ENCODE measurements at places on chromosomes 7 and 10.

GRCh38 chr7:47669178-47669891 is 87.4 kb upstream of the TNS3 start:
- no peak for DNase-seq

DNA sequence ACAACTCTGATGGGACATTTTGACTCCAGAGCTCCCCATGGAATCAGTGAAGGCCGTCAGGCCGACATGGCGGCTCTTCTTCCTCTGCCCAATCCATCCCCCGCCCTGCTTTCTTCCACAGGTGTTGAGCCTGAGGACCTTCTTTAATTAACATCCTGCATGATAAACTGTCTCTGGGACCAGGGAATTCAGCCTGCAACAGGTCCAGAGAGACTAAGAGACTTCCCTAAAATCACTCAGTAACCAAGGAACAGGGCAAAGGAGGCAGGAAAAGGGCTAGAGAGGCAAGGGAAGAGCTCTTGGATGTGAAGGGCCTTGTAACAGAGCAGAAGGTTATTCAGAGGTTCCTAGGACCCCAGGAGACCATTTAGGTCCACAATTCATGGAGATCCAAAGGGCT is 6.0 kb upstream of the PDLIM1 start:
- DNase-seq = no peak

DNA sequence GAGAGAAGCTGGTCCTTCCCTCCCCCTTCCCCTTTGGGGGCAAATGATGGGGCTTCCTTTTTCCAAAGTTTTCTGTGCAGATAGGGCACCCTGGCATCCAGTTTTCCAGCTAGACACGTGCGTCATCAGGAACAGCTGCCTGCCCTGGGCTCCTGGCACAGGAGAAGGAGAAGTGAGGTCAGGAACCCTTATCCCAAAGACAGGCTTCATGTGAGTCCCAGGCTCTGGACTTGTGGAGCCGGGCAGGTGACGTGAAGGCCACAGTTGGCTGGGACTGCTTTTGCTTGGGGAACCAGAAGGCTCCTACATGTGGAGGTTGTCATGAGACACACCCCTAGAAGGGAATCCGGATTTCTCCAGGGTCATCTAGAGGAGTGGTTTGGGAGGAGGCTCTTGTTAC is 66.5 kb downstream of the RBM20 start:
- DNase-seq = no peak

DNA sequence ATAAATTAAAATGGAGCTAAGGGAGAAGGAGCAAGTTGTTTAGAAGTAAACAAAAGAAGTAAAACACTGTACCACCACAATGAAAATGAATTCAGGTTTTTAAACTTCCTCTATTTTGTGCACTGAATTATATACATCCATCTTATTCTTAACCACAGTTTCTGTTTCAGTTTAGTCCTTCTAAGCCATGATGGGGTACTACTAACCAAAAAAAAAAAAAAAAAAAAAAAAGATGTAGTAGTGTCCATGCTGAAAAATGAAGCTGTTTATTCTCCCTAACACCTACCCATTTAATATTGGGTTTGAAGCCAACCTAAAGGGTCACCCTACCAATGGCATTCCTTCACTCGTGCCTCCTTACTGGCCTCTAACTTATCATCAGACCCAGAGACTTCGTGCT is 3.4 kb upstream of the BMPR1A start:
- DNase-seq = no peak

DNA sequence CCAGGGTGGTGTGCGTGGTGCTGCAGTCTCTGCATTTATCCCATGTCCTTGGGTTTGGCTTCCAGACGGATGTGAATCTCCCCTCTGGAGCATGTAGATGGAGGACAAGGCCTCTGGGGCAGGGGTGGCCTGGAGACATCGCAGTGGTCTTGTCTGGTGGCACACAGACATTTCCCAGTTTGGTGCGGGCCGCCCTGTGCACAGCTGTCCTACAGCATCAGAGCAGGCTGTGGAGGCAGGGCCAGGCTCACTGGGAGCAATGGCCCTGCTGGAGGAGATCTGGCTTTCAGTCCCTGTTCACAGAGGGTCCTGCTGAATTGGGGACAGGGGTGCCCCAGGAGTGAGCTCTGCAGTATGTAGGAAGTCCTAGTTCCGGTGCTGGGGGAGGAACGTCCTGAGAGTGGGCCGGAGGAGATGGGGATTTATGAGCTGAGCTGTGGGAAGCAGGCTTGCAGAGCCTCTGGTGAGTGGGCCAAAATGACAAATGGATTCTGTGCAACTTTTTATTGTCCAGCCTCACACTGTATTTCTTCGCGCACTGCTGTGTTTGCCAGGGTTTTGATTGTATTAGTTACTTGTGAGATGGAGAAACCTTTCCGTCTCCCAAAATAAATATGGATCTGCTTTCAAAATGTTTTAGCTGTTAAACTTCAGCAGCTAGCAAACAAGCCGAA is 40.3 kb downstream of the MGMT start:
- no peak for DNase-seq

DNA sequence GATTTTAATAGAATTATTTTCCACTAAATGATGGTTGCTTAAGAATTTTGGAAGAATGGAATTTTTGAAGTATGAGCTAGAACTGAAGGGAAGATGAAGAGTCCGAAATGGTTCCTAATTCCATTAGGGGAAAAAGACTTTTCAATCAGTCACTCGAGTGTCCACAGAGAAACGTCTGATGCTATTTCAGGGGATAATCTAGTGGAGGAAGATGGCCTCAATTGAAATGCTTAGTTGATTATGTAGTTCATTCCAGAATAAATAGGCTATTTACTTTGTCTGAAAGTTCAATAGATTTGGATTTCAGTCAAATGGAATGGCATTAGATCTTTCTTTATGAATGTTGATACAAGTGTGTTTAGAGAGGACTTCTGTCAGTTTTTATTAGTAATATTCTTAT is 365.4 kb downstream of the NRG3 start:
- no peak for DNase-seq

DNA sequence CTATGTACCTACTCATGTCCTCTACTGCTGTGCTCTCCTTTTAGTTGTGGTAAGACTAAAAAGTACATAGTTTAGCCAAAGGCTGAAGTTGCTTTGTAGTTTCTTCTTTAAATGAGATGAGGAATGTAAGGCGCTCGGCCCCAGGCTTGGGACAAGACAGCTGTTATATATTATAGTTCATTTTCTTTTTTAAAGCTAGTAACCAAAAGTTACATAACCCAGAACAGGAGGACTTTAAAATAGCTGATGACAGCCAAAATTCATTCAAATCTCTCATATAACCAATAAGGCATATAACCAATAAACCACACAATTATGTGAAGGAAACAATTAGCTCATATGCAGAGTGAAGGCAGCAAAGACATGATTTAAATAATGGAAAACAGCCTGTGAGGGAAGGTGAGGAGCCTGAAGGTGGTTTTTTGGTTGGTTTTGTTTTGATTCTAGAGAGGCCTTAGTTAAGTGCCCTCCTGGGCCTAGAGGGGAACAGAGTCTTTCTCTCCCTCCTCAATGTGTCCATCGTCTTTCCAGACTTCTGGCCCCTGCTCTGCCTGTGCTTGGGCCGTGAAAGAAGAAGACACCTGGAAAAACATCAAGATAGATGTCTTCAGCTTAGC is 35.8 kb downstream of the SLC26A4 start:
- DNase-seq = no peak

DNA sequence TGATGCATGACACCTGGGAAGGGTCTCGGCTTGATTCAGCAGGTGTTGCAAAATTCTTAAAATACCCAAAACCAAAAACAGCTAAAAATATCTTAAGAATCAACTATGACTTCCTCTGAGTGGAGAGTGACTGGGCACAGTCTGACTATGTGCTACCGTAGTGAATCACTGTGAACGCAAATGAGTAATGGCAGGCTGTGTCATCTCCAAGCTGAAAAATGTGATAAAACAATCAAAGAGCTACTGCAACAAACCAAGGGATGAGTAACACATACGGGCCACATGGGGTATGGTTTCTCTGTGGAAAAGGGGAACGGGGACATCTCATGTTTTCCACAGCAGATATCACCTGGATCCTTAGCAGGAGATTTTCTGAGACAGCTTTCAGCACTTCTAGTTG is 127.5 kb downstream of the ABCA13 start:
- DNase-seq = peak; percentile 33

DNA sequence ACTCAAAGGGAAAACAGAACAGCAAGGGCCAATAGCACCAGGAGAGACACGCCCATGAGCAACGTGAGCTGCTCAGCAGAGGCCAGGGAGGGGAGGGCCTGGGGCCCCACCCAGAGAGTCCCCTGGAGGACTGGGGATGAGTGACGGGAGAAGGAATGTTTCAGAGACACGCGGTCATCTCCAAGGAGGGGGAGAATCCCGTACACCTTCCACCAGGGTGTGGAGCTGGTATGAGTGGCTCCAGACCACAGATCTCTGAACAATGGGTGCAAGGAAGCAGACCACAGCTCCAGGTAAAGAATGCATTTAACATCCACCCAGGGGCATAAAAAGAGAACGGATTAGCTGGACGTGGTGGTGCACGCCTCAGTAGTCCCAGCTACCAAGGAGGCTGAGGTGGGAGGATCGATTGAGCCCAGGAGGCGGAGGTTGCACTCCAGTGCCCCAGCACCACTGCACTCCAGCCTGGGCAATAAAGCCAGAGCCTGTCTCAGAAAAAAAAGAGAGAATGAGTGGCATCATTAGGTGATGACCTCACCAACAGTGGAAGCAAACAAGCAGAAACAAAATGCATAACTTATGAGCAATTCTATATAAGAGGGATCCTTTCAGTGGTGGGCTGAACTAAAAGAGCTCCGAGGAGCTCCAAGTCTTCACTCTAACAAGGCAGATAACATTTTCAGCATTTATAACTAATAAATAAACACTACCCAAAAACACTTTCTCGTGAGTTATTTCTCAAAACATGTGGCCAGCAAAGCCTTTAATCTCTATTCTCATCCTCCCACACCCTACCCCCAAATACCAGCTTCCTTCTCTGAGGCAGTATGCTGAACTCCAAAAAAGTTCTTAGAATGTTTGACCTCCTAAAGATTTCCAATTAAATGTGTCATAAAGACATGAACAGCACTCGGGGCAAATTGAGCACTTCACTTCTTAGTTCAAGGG is 12.5 kb downstream of the PSAP start:
- no peak for DNase-seq

- no peak for DNase-seq
Observed at GRCh38 chr7:35482231-35482630, 212.7 kb downstream of the HERPUD2 start.

- no peak for DNase-seq
Observed at GRCh38 chr10:78890506-78890905, 178.3 kb upstream of the ZMIZ1 start.

GRCh38 chr7:114084472-114085312 is 165.9 kb upstream of the PPP1R3A start:
- no peak for DNase-seq

DNA sequence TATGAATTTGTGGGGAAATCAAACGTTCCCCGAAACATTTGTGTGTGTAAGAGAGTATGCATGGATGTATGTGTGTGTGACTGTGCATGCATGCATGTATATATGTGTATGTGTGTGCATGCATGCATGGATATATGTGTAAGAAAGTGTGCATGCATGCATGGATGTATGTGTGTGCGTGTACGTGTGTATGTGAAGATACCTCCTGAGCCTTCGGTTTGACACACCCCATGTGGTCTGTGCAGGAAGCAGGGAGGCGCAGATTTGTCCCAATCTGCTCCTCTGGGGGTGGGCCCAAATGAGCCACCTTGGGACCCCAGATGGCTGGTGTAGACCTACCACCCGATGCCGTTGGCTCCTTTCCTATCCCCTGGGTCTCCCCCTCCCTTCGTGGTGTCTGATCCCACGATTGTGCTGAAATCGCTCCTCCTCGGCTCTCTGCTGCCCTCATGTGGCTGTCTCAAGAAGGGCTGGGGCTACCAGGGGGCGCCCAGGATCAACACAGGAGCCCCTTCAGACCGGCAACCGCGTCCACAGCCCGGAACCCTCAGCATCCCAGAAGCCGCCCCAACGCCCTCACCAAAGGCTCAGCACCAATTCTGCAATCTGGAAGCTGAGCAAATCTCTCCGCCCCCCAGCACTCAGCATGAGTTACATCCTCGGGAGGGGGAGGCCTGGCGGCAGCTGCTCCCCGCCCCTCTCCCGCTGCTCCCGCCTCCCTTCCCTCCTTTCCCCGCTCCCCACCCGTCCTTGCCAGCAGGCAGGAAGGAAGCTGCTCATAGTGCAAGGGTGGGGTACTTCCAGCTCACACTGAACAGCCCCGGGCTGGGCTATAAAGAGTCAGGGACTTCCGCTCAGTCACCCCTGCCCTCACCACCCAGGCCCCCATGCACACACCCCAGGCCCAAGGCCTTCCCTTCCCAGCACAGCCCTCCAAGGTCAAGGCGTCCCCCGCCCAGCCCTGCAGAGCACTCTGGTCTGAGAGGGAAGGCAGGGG is 2.3 kb upstream of the NOS3 start:
- DNase-seq = peak; percentile 42

GRCh38 chr10:118669020-118669791 is 73.8 kb upstream of the PRLHR start:
- DNase-seq = no peak

- DNase-seq = no peak
Observed at GRCh38 chr7:5610500-5611186, 170.8 kb downstream of the RNF216 start.

GRCh38 chr10:88693392-88694020 is 12.5 kb upstream of the LIPK start:
- DNase-seq = no peak

DNA sequence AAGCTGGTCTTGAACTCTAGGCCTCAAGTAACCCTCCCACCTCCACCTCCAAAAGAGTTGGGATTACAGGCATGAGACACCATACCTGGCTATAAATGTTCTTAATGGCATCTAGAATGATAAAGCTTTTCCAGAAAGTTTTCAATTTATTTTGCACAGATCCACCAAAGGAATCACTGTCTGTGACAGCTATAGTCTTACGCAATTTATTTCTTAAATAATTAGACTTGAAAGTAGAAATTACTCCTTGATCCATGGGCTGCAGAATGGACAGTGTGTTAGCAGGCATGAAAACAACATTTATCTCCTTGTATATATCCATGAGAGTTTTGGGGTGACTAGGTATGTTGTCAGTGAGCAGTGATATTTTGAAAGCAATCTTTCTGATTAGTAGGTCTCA is 33.8 kb downstream of the GALNT11 start:
- no peak for DNase-seq
